Ammon's horn (tissue), 1 donor: ENCODE measurements at places on chromosomes 12 and 14.
A peak's percentile ranks its signal among the peaks of the same experiment; 100 is the strongest.

DNA sequence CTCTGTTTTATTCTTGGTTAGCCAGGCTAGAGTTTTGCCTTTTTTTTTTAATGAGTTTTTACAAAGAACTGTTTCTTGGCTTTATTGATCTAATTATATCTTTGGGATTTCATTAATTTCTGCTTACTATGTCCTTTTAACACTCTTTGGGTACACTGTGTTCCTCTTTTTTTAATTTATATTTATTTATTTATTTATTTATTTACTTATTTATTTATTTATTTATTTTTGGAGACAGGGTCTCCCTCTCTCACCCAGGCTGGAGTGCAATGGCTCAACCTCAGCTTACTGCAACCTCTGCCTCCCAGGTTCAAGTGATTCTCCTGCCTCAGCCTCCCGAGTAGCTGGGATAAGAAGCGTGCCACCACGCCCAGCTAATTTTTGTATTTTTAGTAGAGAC is 15.1 kb upstream of the MARK3 start:
- no peak for DNase-seq

DNA sequence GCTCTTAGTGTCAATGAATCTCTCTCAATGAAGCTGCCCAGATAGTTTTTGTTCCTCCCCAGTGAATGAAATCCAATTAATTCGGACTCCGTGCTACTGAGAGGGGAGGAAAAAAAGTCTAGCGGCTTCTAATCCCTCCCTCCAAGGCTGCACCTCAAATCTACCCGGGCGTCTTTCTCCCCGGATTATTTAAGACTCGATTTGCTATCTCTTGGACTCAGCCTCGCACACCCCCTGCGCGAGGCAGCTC is 134 bp downstream of the DUSP6 start:
- no peak for DNase-seq

DNA sequence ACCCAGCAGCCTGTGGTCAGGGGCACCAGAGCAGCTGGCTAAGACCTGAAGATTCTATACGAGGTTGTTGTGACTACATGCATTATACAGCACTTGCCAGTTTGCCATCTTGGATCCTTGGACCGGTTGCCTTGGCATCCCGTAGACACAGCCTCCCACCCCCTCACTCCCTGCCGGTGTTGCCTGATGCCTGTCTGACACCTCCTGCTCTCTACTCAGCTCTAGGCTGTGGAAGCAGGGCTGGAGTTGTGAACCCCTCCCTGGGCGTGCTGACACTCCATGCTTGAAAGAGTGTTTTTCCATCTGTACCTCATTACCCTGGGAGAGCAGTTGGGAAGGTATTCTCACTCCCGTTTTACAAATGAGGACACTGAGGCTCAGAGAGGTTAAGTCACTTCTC is 2.5 kb downstream of the CHGA start:
- DNase-seq, result peak; percentile 44

GRCh38 chr12:27747111-27747820 is 32.8 kb upstream of the KLHL42 start:
- DNase-seq, result peak; percentile 28

GRCh38 chr12:115998794-115999478 is 278.6 kb downstream of the MED13L start:
- no peak for DNase-seq

GRCh38 chr12:87820524-87821202 is 208.5 kb downstream of the C12orf50 start:
- no peak for DNase-seq

- peak; percentile 76 for DNase-seq
Observed at GRCh38 chr14:93788543-93789227, 400 bp upstream of the PRIMA1 start.

DNA sequence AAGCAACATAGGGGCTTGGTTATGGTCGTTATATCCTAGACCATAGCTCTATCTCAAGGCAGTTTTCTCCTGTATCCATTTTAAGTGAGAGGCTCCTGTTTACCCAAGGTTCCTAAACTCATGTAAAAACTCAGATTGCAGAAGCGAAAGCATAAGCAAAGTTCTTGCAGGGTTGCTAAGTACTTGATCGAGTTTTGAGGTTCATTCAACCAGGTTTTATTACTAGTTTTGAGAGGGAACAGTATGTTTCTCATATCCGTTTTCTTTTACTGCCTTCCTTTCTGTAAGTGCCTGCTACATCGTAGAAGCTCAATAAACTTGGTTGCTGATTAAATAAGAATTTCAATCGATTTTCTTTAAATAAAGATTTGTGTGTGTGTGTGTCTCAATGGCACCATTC is 5.1 kb downstream of the AKAP3 start:
- no peak for DNase-seq

DNA sequence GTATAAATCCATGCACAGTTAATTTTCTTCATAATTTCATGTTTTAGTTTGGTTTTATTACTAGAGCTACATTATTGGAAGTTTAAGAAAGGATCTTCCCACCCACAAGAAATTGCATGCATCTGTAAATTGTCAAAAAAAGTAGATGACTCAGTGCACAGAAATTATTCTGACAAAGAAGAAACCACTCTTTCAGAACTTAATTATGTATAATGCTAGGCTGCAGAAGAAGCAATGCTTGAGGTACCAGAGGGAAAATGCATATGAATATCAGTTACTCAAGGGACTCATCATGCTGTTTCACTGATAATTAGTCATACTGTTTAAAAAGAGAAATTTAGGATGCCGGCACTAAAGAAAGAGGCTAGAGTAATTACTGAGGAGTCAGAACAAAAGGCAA is 147.0 kb downstream of the SLC16A7 start:
- no peak for DNase-seq

DNA sequence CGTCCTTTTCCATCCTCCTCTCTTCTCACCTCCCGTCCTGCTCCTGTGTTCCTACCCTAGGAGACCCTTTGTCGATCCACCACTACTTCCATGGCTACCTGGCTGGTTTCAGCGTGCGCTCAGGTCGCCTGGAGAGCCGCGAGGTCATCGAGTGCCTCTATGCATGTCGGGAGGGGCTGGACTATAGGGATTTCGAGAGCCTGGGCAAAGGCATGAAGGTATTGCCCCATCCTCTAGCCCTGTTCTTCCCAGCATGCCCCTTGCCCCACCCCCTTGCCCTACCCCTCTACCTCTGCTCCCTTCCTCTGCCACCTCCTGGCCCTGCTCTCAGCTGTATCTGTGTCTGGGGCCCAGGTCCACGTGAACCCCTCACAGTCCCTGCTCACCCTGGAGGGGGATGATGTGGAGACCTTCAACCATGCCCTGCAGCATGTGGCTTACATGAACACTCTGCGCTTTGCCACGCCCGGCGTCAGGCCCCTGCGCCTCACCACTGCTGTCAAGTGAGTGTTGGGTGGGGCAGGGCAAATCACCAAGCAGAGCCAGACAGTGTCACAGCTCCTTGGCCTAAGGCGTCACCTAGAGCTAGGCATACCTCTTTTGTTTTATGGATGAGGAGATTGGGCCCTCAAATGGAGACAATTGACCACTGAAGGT is 12.8 kb downstream of the CLSTN3 start:
- DNase-seq, result no peak

GRCh38 chr12:40947797-40948196 is 240.3 kb upstream of the PDZRN4 start:
- DNase-seq, result no peak

DNA sequence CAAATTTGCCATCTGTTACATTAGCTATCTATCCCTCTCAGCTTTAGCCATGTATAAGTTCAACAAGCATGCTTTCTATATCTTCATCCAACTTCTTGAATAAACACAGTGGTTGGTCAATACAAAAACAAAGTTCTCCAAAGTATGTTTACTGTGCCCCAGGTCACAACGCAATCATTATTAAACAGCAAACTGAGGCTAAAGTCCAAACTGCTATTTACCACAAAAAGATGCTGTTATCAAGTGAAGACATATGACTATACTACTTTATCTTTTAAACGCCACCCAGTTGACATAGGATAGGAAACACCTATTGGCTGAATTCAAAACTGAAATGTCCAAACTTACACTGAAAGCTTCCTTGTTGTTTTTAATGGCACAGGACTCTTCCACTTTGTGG is 11.7 kb downstream of the ZCCHC8 start:
- DNase-seq, result no peak

- DNase-seq, result no peak
Observed at GRCh38 chr12:6444704-6445688, at the start of gene CD27. CD27 (plus strand) TSS chr12:6444955; CDS start chr12:6445096, 141 bp downstream.

DNA sequence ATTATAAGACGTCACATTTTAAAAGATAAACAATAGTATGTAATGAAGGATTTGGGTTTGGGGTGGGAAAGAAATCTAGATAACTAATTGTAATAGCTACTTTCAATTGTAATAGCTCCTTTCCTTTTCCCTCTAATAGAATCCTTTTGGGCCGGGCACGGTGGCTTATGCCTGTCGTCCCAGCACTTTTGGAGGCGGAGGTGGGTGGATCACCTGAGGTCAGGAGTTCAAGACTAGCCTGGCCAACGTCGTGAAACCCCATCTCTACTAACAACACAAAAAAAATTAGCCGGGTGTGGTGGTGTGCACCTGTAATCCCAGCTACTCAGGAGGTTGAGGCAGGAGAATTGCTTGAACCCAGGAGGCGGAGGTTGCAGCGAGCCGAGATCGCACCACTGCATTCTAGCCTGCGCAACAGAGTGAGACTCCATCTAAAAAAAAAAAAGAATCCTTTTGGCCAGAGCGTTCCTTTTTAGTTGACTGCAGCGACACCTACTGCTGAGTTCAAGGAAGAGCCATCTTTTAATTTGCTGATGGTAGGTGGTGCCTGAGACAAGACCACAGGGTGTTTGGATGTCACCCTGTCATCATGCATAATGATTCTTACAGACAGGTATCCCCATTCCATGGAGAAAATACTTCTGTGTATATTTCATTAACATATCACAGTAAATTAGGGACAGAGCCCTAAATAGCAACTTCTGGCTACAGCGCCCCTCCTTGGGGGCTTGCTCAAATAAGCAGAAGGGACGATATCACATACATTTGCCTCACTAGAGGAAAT is 79.5 kb downstream of the ARMH4 start:
- DNase-seq, result peak; percentile 76

GRCh38 chr12:115569345-115570068 is 708.0 kb downstream of the MED13L start:
- peak; percentile 67 for DNase-seq

- no peak for DNase-seq
Observed at GRCh38 chr12:27208414-27208750, 35.7 kb upstream of the STK38L start.

DNA sequence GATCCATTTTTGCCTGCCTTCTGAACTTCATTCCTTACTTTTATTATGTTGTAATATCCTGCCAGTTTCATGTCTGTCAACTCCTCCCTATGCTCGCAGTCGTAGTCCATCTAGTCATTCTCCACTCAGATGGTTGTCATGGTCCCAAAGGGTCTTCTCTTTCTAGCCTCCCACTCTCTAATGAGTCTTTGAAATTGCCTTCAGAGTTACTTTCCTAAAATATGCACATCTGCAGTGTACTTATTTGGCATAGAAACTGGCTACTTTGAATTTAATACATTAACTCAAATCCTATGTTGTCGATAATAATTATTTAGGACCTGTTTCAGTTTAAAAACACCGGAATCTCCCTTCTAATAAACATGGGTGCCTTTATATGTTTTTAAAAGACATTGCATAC is 101.0 kb downstream of the PDE3A start:
- no peak for DNase-seq

DNA sequence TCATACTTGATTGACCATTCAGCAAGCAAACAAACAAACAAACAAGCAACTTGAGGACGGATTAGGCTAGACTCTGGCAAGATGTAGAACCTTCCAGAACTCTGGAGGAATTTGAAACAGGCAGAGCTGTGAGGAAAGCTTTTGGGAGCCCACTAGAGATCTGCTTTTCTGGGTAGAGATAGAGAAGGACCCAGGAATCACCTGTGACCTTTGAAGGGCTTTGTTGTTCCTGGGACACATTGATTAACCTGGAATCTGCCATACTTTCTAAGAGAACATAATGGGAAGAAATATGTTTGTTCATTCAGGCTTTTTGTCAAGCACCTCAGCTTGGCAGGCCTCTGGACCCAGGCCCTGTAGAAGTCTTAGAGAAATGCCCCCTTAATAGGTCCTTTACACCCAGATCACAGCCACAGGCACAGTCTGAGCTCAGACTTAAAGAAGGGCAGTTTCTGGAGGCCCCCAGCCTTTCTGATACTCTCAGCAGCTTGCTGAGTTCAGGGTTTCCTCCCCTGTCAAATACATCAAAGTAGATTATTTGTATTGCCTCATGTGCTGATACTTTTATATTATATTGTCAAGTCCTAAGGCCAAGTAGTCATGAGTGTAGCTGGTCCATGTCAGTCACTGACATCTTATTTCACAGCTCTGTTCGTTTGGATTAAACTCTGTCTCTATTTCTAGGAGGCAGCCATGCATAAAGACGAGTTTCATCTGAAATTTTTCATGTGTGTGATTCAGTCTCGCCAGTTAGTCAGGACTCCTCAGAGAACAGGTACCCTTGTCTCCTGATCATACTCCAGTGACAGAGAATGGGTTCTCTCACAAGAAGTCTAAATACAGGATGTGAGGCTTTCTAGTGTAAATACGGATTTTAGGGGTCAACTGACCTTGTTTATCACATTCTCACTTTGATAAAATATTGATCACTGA is 1.1 kb upstream of the SENP1 start:
- DNase-seq, result no peak

- DNase-seq, result no peak
Observed at GRCh38 chr14:56023661-56024081, 94.5 kb upstream of the PELI2 start.

- DNase-seq, result no peak
Observed at GRCh38 chr12:100533376-100533775, 40.1 kb upstream of the GAS2L3 start.

- DNase-seq, result no peak
Observed at GRCh38 chr14:74935360-74935680, 12.3 kb upstream of the RPS6KL1 start.

DNA sequence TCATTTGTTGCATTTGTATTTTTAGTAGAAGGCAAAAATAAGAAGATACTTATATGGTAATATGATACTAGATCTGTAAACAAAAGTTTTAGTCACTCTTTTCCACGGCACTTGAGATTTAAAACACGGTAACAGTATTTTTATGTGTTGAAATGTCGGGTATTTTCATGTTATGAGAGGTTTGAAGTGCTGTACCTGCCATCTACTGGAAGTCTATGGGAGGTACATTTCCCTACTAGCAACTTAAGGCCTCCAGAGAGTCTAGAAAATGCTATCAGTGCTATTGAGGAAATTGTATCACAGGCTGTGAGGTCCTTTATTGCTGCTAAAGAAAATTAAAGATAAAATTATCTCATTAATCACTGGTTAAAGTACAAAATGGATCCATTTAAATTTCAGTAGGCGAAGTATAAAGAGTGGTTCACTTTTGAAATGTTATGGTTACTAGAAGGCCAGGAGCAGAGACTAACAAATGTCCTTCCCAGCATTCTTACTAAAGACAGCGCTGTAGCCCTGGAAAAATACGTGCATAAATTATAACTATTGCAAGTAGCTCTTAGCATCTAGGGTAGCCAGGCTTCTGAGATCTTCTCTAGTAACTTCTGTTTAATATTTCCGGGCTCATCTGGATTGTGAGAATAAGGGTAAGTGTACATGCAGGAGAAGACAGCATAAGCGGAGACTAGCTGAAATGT is 77.6 kb upstream of the PRKD1 start:
- DNase-seq, result peak; percentile 74

GRCh38 chr12:1640328-1641234 is 11.6 kb downstream of the WNT5B start:
- DNase-seq, result no peak

GRCh38 chr12:7793211-7793610 is 4.0 kb downstream of the NANOG start:
- no peak for DNase-seq

- no peak for DNase-seq
Observed at GRCh38 chr12:32261638-32262037, 137.7 kb upstream of the FGD4 start.
